ENCODE measurements at places on chromosomes 7 and 10. TPM values are rescaled to one million over a fixed set of nuclear protein-coding genes. Genes with fewer than 3 reads are reported as not detected.
A peak's percentile ranks its signal among the peaks of the same experiment; 100 is the strongest.

CALML5 gene
- polyA plus RNA-seq: not detected

DNA sequence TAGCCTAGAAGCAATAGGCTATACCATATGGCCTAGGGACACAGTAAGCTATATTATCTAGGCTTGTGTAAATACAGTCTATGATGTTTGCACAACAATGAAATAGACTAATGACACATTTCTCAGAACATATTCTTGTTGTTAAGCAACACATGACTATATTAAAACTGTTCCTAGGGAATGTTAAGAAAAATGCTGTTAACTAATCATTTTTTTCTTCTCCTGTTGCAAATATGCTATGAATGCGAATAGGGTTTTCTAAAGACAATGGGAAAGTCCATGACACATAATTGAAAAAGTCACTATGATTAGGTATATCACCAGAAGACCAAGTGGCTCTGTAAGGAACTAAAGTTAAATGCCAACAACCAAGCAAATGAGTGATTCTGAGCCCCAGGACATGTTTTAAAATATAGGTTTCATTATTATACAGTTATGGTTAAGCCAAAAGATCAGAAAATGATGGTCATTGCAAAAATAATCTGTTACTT lies 454.0 kb upstream of the SORCS1 start:
- DNase-seq: no peak

- DNase-seq: no peak
These were observed 4.4 kb downstream of the ST8SIA6 start for GRCh38 chr10:17450024-17450423.

GRCh38 chr7:67435894-67436535 lies 439.4 kb downstream of the TYW1 start:
- no peak for DNase-seq

DNA sequence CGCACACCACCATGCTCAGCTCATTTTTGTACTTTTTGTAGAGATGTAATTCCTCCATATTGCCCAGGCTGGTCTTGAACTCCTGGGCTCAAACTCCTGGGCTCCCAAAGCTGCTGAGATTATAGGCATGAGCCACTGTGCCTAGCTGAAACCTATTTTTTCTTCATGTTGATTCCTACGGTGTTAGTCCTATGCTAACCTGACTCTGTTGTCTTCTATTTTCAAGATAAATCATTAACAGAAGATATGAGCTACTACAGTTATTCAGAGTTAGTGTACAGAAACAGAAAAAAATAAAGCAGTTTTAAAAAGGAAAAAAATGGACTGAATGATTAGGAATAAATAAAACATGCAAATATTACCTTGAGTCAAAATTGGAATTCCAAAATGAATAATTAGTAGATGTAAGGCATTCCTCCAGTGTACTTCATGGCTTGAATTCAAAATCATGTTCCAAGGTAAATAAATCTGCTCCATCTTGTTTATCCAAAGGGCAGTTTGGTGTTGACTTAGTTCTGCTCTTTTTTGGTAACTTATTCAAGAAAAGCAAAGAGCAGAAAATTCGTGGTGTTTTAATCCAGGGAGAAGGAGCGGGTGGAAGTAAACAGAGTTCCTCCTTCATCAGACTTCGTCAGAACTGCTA lies 185.8 kb downstream of the CACNB2 start:
- DNase-seq: no peak

GRCh38 chr7:138023618-138024342 lies 21.9 kb upstream of the CREB3L2 start:
- no peak for DNase-seq

DNA sequence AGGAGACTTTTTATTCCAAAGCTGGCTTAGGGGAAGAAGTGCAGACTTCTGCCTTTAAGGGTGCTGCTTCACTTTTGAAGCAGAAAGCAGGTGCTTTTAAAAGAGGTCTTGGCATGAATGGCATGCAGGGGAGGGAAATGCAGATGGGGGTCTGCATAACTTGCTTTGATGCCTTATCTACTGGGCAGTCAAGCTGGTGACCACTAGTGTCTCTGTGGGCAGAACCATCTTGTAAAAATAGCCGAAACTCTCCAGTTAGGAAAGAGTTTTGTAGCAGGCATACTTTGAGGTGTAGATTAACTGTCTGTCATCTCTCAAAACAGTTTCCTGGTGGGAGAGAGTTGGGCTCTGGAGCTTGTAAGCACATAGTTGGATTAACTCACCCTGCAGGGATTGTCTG lies 9.9 kb upstream of the CTNNA3 start:
- DNase-seq: no peak

DNA sequence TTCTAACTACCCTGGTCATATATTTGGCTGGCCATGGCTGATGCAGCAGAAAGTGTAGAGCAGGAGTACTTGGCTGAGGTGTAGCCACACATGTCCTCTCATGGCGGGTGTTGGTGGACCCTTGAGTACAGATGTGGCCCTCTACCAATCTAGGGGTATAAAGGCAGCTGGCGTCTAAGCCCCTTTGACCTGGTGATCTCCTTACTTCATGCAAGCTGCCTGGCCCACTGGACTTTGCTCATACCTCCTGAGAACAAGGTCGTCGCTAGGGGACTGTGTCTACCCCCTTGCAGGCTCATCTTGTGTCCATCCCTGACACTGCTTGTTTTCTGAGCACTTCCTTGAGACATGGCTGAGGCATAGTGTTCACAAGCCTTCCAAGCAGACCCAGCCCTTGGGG lies 287.8 kb downstream of the RPS24 start:
- DNase-seq: no peak

- DNase-seq: no peak
These were observed 118.6 kb downstream of the SH3PXD2A start for GRCh38 chr10:103736763-103737162.

TDRD1 gene
- 0.04 TPM for polyA plus RNA-seq

DNA sequence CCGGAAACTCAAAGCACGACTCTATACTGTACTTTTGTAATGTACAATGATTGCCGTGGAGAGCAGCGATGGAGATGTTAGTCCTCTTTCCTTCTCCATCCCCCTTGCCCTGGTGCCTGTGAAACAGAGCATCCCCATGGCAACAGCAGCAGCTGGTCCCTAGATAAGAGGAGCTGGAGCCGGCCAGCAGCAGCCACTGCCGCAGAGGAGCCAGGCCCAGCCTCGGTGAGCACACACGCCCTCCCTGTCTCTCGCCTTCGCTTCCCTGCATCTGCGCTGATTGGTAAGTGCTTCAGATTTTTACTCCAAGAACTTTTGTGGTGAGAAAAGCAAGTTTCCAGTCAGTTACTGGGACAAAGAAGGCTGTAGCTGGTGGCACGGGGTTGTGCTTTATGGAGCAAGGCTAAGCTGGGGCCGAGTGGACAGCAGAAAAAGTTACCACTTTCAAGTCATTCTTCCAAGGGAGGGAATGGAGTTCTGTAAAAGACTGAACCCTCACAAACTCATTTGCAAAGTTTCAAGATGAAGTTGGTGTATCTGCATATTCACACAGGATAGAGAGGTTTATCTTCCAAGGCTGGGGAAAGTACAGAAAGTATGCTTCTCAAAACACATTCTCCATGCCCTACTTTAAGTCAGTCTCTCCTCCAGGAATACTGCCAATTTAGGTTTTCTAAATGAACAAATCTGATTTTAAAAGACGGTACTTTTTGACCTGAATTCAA lies at the start of gene PPP1R17:
PPP1R17 (plus strand) TSS at position 192 of the 725 bp plus-strand sequence. CDS start 5,227 bp downstream, outside the sequence.
- DNase-seq: peak; percentile 14

GRCh38 chr10:57334523-57334922 lies 933.2 kb downstream of the IPMK start:
- DNase-seq: no peak
